Small intestine (tissue), 16 donors: ENCODE measurements at places on chromosomes 6 and 20.

DNA sequence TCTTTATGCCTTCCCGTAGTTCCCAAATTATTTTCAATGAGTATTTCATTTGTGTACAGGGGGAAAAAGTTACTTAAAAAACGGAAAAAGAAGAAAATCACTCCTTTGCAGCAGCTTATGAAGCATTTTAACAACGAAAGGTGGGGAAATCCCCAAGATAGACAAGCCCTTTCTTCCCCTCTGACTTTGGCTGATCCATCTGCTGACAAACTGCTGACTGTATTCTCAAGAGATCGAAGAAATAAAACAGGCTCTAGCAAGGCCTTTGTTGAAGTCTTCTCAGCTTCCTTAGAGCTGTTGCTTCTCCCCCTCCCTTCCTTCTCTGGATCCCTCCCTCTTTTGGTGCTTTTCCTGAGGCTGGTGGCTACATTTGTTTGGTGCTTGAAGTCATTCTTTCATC lies 325.2 kb downstream of the NRN1 start:
- no peak for DNase-seq

GRCh38 chr20:63686492-63687321 lies 9.7 kb upstream of the TNFRSF6B start:
- DNase-seq = peak; percentile 89

DNA sequence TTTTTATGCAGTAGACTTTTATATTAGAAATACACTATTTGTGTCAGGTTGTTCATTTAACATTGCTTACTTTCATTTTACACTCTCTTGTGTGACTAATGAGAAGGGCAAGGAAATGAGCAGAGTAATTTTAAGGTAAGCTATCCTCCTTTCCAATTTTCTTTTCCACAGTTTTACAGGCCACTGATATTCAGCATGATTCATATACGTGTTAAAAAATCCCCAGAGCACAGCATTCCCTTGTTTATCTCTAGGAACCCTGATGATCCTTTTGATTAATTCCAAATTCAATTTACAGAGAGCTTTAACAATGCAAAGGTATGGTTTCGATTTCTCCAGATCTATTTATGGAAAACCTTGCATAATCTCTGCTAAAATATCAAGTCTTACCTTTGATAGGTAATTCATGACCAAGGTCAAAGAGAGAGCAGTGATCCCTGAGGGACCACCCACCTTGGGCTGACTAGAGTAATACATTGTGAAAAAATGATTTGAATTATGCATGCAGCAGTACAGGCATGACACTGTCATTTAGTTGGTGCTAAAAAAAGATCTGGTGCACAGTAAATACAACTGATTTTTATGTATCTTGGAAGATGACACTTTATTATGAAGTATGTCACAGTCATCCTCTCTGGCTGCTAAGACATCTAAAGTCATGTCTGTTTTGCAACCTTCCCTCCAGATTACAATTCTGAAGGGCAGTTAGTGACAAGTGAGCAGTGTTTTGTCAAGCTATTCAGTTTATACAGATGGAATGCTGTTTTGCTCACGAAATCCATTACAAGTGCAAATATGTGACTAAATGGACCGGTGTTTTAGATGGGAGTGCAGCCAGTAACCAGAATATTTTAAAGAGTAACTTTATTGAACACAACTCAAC lies 736.6 kb downstream of the EPHA7 start:
- DNase-seq = no peak

DNA sequence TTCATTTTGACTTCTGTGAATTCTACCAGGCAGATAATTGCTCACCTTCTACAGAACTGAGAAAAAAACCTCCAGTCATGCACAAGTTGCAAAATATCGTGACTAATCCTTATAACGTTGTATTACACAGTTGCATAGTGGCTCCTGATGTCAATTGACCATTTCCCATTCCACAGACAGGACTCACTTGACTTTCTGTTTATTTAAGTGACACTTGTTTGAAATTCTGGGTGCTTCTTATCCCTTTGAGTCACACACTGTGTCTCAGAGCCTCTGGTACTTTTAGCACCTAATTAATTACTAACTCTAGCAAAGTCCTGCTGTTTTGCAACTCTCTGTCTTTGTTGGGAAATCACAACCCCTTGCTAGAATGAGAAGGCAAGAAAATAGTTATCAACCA lies 16.2 kb upstream of the RSPO3 start:
- DNase-seq = no peak

DNA sequence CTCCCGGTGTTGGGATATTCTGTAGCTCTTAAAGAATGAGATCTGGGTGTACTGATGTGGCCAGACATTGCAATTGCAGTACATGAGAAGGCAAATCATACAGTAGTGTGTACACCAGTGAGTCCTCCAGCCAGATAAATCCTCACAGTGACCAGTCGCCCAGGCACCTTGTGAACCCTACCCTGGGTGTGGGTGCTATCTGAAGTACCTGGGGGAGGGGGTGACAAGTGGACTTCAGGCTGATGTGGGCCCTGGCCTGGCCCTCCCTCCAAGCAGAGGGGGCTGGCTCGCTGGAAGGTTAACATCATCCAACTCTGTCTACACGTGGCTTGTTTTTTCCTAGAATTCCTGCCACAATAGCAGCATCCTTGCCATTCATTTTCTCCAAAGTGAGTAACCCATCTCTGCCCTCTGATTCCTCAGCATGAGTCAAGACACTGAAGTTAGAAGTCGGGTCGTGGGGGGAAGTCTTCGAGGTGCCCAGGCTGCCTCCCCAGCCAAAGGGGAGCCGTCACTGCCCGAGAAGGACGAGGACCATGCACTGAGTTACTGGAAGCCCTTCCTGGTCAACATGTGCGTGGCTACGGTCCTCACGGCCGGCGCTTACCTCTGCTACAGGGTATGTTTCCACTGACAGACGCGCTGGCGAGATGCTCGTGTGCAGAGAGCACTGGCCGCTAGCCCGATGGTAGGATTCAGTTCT lies 70.8 kb downstream of the PTPN1 start:
- no peak for DNase-seq

GRCh38 chr6:155130161-155130853 lies 133.5 kb upstream of the CLDN20 start:
- no peak for DNase-seq

- no peak for DNase-seq
Measured at GRCh38 chr6:109292983-109293586, 89.2 kb downstream of the CD164 start.
